Upper lobe of right lung (tissue), 1 donor: ENCODE measurements at places on chromosomes 7 and 10.

DNA sequence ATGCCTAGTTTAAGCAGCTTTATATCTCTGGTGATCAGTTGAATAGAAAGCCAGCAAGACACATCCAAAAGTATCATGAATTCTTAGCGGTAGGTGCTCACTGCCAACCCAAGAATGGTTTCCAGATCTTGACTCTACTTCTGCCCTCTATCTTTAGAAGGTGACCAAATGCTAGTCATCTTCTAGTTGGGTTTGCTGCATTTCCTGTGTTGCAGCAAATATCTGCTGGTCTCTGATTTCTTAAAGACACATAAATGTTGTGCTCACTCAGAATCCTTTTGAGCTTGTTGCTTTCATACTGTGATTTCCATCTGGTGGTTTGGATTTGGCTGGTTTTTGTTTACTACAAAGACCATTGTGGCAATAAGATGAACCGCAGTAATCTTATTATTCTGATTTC lies 2.2 kb downstream of the CDC123 start:
- H3K27ac ChIP-seq: no peak overlapping the region
- no peak for DNase-seq
- H3K4me3 ChIP-seq: no peak overlapping the region
- H3K4me1 ChIP-seq: peaks cover 31% of the 10 kb centered on the region
- H3K36me3 ChIP-seq: peaks cover 40% of the 10 kb centered on the region

GRCh38 chr7:51482976-51483375 lies 166.4 kb upstream of the COBL start:
- H3K27ac ChIP-seq: no peak overlapping the region
- H3K4me3 ChIP-seq: no peak overlapping the region
- no peaks in the 10 kb centered on the region for H3K27me3 ChIP-seq
- no peaks in the 10 kb centered on the region for H3K36me3 ChIP-seq

GRCh38 chr7:125530553-125530952 lies 600.9 kb upstream of the POT1 start:
- H3K36me3 ChIP-seq: no peaks in the 10 kb centered on the region
- H3K27ac ChIP-seq: no peak overlapping the region
- no peaks in the 10 kb centered on the region for H3K4me1 ChIP-seq
- no peak overlapping the region for H3K4me3 ChIP-seq

DNA sequence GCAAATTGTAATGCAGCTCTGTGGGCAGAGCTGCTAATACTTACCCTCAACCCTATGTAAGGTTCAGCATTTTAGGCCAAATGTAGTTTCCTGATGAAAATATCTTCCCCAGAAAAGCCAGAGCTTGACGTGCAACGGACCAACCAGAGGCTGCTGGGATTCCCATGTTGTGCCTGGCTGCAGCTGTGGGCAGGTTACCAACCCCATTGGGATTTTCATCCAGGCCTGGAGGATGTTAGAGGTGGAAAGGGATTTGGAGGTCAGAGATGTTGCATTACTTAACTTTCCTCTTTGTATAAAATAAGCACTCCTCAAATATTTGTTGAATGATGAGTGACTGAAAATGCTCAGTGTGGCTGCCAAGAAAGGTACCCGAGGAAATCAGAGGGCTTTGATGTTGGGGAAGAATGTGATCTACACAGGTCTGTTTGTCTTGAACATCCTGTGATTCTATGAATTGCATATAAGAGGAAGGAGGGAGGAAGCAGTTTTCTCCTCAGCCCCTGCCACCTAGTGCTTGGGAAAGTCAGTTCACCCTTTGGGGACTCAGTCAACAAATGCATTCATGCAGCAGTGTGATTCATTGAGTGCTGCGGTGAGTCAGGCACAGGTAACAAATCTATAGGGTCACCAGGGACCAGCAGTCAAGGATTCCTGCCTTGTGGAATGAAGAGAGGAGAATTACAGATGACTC lies 487.2 kb downstream of the RPS24 start:
- no peaks in the 10 kb centered on the region for H3K36me3 ChIP-seq
- H3K27me3 ChIP-seq: no peaks in the 10 kb centered on the region

DNA sequence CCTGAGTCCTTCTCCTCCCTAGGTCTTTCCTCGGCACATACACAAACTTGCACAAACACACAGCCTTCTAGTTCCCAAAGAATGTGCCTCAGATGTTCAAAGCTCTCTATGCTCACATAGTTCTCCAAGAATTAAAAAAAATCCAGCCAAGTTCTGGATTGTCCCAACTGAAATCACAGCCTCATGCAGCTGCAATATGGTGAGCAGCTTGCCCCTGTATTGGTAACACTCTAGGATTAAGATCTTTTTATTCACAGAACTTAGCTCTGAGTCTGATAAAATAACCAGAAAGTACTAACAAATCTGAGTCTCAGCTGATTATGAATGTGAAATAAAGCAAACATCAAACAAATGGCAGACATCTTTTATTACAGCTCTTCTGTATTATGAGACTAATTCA lies 604.8 kb upstream of the PFKP start:
- no peaks in the 10 kb centered on the region for H3K27me3 ChIP-seq
- DNase-seq: no peak
- H3K4me3 ChIP-seq: no peak overlapping the region
- H3K4me1 ChIP-seq: no peaks in the 10 kb centered on the region
